Eye (tissue), 1 donor: ENCODE measurements at places on chromosomes 4 and X.

DNA sequence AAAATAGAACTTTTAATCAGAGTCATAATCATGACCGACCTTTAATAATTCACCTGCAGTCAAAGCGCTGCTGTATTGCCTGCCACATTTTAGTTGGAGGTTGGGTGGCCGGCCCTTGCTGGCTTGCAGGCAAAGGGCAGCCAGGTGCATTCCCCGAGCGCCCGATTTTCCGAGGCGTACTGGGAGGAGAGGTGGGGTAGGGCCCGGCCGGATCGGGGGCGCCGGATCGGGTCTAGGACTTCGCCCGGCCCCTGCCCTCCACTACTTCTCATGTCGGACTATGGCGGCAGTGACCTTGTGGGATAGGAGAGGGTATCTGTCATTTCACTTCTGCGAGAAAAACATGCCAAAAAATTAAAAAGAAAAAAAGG lies 2.5 kb upstream of the RS1 start:
- no peak for DNase-seq

GRCh38 chr4:94442251-94442650 lies 9.5 kb upstream of the PDLIM5 start:
- DNase-seq, result no peak

GRCh38 chr4:121656269-121656641 lies 40.5 kb downstream of the ANXA5 start:
- DNase-seq, result peak; percentile 82

- DNase-seq, result no peak
Measured at GRCh38 chr4:102141842-102142241, 203.4 kb downstream of the SLC39A8 start.

DNA sequence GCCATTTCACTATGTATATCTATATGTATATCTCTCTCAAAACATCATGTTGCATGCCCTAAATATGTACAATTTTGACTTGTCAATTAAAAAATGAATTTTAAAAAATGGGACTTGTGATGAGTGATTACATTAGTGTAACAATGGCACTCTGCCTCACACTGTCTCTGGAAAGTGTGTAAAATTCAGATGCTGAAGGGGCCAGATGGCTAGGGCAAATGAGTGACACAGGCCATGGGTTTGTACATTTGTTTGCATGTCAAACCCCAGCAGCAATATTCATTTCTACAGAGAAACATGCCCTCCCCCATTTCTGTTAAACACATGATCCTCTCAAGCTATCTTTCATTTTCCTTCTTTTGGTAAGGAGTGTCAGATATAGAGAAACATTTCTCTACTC lies 8.1 kb downstream of the SCARB2 start:
- DNase-seq, result peak; percentile 41

GRCh38 chr4:107333518-107333917 lies 297.4 kb upstream of the DKK2 start:
- DNase-seq, result no peak

DNA sequence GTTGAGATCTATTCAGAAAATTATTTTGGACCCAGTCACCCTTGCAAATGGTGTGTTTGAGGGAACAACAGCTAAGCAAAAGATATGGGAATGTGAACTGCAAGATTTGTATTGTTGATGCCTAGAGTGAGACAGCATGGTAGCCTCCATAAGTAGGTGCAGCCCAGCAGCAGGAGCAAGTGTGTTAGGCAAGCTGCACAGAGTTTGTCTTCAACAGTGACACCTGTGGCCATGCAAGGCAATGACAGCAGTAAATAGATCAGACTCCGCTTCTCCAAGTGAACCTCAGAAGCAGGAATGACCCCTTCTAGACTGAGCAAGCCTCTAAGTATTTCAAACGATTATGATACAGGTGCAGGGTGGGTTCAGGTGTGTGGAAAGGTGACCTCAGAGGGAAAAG lies 133.4 kb upstream of the MSX1 start:
- DNase-seq, result no peak

GRCh38 chrX:65987811-65988210 lies 52.1 kb downstream of the VSIG4 start:
- no peak for DNase-seq

DNA sequence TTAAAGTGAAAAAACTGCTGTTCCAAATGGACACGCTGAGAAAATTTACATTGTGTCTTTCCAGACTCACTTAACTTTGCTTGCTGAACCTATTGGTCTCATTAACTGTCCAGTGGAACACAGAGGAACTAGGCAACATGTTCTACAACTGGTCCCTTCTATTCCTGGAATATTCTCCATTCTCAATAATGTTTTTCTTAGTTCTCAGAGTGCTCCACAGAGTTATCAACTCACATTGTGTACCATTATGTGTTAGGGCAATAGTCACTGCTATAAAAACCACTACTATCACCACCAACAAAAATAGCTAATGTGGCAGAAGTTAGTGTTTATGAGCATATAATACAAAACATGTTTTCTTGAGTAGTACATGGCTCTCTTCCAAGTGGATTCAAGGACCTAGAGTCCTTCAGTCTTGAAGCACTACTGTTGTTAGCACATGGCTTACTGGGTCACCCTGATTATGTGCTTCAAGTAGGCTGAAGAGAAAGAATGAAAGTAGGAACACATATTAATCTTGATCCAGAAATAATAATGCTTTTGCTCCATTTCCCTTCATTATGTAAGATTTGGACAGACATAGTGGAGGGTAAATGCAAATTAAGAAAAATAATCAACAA lies 865.3 kb upstream of the HS3ST1 start:
- no peak for DNase-seq

DNA sequence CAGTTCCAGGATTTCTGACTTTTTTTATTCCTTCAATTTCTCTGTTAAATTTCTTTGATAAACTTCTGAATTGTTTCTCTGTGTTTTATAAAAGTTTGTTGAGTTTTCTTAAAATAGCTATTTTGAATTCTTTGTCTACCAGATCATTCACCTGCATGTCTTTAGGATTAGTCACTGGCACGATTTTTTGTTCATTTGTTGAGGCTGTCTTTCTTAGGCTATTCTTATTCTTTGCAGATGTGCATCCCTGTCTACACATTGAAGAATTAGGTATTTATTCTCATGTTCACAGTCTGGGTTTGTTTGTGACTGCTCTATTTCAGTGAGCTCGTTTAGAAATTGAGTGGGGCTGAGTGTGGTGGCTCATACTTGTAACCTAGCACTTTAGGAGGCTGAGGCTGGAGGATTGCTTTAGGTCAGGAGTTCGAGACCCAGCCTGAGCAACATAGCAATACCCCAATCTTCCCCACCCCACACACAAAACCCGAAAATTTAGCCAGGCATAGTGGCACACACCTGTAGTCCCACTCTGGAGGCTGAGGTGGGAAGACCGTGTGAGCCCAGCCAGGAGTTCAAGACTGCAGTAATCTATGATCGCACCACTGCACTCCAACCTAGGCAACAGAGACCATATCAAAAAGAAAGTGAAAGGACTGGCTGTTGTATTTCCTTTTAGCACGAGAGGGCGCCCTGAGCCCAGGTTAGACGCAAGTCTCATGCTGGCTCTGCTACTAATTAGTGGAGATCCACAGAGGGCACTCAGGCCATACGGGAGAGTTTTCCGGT lies 42.0 kb downstream of the F8 start:
- peak; percentile 82 for DNase-seq

DNA sequence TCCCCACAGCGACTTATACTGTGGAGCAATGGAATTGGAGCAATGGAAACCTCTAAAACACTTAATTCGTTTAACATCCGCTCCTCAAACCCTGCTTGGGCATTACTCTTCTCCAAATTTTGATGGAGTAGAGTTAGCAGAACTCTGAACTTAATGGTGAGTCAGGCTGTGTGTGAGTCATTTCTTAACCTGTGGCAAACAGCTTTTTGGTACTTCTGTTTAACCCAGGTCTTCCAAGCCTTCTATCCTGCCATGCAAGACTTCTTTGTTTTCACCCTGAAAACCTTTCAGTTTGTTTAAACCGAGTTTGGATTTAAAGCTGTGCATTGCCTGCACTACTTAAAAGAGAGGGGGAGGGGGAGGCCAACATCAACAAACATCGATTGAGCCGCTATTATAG lies 3.6 kb upstream of the AMOT start:
- no peak for DNase-seq

DNA sequence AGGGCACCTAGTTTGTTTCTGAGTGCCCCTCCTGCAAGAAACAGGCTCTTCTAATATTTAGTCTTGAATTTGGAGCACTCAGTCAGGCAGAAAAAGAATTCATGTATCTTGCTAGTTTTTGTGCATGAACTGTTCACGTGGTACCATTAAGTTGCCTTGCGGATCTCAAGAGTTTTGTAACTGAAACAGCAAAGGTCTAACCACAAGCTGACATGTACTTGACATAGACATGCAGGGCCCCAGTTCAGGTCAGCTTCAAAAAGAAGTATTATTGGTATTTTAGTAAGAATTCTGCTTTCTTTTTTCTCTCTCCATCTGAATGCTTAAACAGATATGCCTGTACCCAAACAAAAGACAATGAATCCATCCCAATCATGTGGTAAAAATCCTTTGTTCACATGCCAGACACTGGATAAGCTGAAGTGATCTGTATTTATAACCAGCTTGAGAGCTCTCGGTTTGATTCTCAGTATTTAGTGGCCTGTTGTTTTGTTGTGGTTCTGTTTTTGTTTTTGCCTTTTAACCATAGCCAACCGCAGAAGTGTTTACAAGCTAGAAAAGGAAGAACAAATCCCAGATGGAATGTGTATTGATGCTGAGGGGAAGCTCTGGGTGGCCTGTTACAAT lies 13.0 kb downstream of the RGN start:
- DNase-seq, result peak; percentile 38

DNA sequence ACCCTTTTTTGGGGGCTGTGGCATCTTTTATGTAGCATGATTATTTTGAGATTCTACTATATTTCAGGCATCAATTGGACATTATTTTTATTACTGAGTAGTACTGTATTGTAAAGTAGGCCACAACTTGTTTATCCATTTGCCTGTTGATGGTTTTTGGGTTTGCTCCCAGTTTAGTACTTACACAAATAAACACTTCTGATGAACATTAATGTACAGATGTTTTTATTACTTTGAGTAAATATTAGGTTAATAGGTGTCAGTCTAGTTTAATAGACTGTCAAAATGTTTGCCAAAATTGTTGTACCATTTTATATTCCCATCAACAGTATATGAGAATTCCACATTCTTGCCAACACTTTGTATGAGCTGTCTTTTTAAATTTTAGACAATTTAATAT lies 214.9 kb upstream of the MAD2L1 start:
- DNase-seq, result no peak

GRCh38 chrX:153667281-153667955 lies 6.2 kb downstream of the PNCK start:
- DNase-seq, result no peak

GRCh38 chrX:119240356-119240755 lies 4.3 kb downstream of the PGRMC1 start:
- no peak for DNase-seq

GRCh38 chr4:70772929-70773555 lies 51.3 kb downstream of the RUFY3 start:
- DNase-seq, result no peak

DNA sequence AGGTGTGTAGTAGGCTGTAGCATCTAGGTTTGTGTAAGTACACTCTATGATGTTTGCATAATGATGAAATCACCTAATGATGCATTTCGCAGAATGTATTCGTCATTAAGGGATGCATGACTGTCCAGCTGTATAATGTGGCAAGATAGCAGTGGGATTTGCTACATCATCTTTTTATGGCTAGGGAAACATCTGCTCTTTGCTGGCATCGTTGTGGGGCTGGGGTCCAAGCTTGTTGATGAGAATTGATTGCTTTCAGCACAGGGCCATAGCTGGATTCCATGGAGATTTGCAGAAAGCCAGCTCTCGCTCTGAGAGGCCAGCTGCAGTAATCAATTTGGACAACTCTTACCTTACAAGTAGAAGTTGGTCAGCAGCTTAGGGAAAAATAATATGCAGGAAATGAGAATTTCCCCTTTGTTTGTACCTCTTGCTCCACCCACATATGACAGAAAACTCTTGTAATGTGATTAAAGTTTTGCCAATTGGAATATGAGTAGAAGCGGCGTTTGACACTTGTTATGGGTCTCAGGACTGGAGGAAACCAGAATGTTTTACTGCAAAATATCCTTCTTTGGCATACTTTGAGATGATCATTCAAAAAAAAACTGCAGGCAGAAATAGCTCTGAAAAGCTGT lies 310.5 kb downstream of the RAPGEF2 start:
- DNase-seq, result peak; percentile 42

- no peak for DNase-seq
Measured at GRCh38 chrX:134632355-134632754, 25.9 kb downstream of the PLAC1 start.

GRCh38 chr4:156781852-156782251 lies 189.7 kb downstream of the PDGFC start:
- DNase-seq, result no peak

DNA sequence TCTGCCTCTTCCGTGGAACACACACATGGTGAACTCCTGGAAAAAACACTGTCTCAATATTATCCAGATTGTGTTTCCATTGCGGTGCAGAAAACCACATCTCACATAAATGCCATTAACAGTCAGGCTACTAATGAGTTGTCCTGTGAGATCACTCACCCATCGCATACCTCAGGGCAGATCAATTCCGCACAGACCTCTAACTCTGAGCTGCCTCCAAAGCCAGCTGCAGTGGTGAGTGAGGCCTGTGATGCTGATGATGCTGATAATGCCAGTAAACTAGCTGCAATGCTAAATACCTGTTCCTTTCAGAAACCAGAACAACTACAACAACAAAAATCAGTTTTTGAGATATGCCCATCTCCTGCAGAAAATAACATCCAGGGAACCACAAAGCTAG lies 87.9 kb downstream of the TET2 start:
- no peak for DNase-seq

DNA sequence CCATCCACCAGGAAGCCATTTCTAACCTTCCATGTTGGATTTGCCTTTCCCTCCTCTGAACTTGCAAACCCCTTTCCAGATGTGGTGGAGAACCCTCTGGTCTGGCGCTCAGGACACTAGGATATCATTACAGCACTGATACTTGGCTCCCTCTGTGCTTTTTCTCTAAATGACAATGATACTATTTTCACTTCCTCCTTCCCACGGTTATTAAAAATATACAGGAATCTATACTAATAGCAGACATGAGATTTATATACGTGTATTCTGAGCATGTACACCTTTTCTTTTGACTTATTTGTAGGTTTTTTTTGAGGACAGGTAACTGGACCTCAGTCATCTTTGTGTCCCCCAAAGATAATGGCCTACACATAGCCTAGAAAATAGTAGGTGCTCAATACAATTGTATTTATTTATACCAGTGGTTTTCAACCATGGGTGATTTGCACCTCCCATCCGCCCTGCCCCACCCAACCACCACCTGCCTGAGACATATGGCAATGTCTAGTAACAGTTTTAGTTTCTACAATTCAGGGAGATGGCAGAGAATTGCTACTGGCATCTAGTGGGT lies 60.4 kb upstream of the PLAC8 start:
- DNase-seq, result no peak

GRCh38 chr4:73675623-73676022 lies 55.4 kb upstream of the RASSF6 start:
- DNase-seq, result no peak

GRCh38 chrX:136742721-136743379 lies 37.9 kb downstream of the ARHGEF6 start:
- no peak for DNase-seq

GRCh38 chrX:28651186-28651585 lies 63.9 kb downstream of the IL1RAPL1 start:
- no peak for DNase-seq
